Posterior vena cava (tissue), 2 donors: ENCODE measurements at places on chromosomes 2 and 18. TPM values are rescaled to one million over a fixed set of nuclear protein-coding genes. Genes with fewer than 3 reads are reported as not detected.

TAF4B gene
- 3.0 TPM for total RNA-seq

GRCh38 chr2:61690078-61690596, 152.0 kb upstream of the XPO1 start:
- DNase-seq, result no peak

DNA sequence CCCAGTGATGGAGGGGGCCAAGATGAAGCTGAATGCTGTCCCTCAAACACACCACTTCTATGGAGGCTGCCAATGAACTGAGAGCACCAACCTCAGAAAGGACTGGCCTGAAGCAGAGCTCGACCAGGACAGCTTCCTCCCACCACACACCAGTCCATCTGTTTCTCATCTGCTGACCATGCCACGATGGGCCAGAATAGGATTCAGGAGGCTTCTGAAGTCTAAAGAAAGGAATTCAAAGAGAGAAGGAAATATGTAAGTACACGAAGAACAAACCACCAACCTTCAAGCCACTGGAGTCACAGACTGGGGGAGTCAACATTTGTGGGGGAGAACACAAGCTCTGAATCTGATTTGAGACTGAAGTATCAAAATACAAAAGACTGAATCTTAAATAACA, 157.6 kb upstream of the CCDC68 start:
- DNase-seq, result no peak

CHRNG gene
- not detected for total RNA-seq

DNA sequence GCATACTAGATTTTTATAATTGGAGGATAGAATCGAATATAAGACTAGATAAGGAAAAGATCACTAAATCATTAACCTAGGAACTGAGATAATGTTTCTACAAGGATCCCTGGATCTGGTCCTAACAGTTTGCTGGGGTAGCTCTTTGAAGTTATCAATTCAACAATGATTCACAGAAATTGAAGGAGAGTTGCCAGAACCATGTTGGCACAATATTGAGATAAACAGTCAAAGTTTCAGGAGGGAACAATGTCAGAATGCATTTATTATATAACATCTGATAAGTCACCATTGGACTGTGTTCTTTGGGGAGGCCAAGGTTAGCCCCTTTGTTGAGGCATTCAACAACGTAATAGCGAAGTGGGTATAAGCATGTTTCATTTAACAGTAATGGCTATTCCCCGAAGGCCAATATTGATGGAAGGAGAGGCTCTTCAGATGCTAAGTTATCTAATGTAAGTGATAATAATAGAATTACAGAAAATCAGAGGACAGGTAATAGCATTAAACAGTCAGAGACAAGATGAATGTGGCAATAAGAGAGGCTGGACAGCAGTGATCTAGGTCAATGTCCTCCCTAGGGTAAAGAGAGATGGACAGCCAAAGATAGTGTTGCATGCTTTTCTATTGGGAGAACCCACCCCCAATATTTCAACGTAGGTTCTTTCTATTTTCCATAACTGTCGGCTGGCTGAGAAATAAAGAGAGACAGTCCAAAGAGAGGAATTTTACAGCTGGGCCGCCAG, 604.8 kb upstream of the GYPC start:
- no peak for DNase-seq

CHST10 gene
- 6.3 TPM for total RNA-seq
